Stimulated activated CD8-positive, alpha-beta memory T cell treated with anti-CD3 and anti-CD28 coated beads, Interleukin-7, amount 100 ng/mL, for 48 hours (primary cell): ENCODE measurements at places on chromosomes 3 and 15.

DNA sequence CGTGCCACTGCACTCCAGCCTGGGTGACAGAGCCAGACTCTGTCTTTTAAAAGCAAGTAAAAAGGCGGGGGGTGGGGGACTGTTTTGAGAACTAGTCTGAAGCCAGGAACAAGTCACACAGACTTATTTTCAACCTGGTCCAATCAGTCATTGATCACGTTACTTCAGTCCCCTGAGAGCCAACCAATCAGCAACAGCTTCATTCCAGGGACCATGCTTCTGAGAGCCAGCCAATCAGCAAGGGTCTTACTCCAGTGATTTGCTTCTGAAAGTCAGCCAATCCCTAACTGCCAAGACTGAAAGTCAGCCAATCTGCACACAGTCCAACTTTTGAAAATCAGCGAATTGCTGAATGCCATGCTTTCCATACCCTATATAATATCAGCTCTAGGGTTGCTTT lies 48.6 kb upstream of the C15orf39 start:
- peak; percentile 14 for DNase-seq

DNA sequence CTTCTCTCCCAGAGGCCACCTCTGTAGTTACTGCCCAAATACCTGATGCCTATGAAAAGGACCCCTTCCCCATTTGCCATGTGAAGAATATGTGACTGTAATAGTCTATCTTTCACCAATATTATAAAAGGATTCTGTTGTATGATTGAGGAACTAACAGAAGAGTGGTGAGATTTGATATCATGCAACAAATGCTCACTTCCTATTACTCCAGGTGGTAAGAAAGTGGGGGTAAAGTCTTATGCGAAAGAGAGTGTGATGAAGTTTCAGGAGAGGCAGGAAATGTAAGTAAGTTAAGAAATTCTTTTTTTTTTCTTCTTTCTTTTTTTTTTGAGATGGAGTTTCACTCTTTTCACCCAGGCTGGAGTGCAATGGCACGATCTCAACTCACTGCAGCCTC lies 24.4 kb upstream of the RAP2B start:
- no peak for DNase-seq

GRCh38 chr3:57006949-57007419 lies 53.5 kb upstream of the SPATA12 start:
- no peak for DNase-seq

- no peak for DNase-seq
Measured at GRCh38 chr3:27486336-27486735, 2.2 kb upstream of the SLC4A7 start.
